Endodermal cell (in vitro differentiated cells): ENCODE measurements at places on chromosomes 4 and X. TPM values are rescaled to one million over a fixed set of nuclear protein-coding genes. Genes with fewer than 3 reads are reported as not detected.

DNA sequence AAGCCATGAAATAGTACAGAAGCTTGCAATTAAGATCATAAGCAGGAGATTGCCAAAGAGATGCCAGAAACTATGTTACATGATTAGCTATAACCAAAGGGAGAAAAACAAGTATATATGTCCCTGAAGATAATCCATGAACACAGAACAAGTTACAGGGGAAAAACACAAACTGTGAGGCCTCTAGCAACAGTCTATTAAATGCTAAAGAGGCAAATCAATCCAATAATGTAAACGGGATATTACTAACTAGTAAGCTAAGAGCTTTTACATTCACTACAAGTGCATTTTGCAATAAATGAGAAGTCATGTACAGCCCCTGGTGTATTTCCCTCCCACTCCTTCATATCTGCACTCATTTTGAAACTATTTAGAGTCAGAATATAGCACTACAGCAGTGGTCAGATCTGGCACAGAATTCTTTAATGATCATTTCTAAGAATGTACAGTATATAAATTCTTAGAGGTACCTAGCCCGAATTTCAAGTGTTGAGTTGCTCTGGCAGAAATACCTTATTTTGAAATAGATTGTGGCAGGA lies 449.8 kb upstream of the SMIM31 start:
- no peak for DNase-seq

- no peak for DNase-seq
Observed at GRCh38 chrX:81229229-81229628, 27.3 kb downstream of the SH3BGRL start.

DNA sequence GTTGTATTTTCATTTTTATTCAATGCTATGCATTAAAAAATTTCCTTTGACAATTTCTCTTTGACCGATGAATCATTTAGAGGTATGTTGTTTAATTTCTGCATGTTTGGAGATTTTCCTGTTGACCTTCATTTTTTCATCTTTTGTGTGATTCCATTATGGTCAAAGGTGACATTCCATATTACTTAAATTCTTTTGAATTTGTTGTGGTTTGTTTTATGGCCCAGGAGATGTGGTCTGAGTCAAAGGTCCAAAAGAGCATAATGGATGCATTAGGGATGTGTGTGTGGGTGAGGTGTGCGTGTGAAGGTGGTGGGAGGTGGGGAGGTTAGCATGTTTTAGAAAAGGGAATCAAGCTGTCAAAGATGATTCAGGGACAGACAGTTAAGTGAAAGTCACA lies 76.0 kb upstream of the GIMD1 start:
- no peak for DNase-seq

DNA sequence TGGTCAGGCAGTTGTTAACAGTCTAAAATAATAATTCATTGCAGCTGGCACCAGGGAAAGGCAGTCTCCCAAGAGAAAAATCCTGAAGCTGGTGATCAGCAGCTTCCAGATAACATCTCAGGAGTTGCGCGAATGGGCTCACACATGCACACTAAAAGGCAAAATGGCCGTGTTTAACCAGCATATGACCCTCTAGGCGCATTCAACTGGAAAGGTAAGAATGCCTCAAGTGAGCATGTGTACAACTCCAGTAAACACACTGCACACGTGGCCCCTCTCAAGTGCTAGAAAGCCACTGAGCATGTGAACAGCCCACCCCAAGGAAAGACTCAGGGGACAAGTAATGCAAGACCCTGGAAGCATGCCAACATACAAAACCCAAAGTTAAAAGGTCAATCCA lies 33.1 kb downstream of the STPG2 start:
- peak; percentile 36 for DNase-seq

DNA sequence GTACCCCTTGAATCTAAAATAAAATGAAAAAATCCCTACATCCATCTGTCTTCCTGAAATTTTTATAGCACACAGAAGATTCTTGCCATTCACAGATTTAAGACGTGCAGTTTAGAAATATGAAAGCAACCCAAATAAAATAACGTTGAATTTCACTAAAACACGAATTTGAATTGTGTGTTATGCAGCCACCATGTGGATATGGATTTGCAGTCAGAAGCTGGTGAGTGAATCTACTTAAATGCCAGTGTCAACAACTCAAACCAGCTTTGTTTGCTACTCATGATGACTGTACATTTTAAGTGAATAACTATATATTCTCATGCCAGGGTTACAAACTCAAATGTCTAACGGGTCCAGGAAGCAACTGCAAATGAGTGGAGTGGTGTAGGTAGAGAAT lies 173.0 kb upstream of the HAND2 start:
- no peak for DNase-seq

DNA sequence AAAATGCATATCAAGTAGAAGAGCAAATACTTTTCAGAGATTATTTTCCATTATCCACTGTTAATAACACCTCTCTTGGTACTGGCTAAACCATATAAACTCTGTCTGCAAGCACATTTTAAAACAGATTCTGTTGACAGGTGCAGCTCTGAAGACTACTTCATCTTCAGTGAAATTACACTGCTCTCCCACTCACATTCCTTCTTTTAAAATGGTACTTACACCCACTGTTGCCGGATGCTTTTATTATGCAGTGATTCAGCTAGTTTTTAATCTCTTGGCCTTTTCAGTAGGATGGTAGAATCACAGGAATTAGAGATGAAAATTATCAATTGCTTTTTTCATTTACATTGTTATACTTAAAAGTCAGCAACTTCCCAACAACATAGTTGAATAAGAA lies 381.6 kb downstream of the GASK1B start:
- DNase-seq: no peak

- peak; percentile 52 for DNase-seq
Observed at GRCh38 chr4:55854129-55854528, 681 bp downstream of the EXOC1 start.

DNA sequence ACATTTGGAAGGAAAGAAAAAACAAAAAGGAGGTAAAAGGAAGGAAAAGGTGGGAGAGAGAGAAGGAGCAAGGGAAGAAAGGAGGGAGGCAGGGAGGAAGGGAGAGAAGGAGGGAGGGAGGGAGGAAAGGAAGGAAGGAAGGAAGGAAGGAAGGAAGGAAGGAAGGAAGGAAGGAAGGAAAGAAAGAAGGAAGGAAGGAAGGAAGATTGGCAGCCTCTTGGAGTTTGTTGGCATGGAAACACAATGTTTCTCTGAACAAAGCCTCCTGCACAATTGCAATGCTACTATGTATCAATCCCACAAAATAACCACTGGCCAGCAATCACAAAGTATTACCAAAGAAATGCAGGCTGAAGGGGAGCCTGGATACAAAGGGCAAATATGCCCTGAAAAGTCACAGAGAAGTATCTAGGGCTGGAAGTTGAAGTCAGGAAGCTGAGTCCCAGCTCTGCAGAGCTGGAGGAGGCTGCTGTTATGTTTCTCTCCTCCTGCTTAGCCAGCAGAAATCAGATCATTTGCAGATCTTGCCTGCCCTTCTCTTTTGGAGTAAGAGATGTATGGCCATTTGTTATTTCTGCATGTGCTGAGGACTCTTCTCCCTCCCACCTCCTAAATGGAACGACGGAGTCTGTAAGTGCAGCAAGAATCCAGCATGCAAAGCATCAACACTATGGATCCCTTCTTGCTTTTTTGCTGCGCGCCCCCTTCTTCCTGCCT lies 195.9 kb upstream of the LDB2 start:
- DNase-seq: no peak

GRCh38 chr4:113846433-113846832 lies 84.9 kb upstream of the CAMK2D start:
- no peak for DNase-seq

- no peak for DNase-seq
Observed at GRCh38 chr4:38889143-38889542, 21.5 kb downstream of the FAM114A1 start.

The PAGE4 gene
- total RNA-seq: not detected in 2 replicates

The DRD5 gene
- total RNA-seq: not detected in 3 replicates

The MAGEA4 gene
- total RNA-seq: 0.14 TPM in 1 of 2 replicates, not detected in the other

The CENPVL2 gene
- total RNA-seq: 0.63 and 0.64 TPM in 2 replicates

The RIBC1 gene
- 2.3 to 3.0 TPM (median 2.7 TPM) in 3 replicates for total RNA-seq

The XPNPEP2 gene
- 0.20 TPM in 1 of 2 replicates, not detected in the other for total RNA-seq
